Suprapubic skin (tissue), 4 donors: ENCODE measurements at places on chromosomes 13 and 19.

DNA sequence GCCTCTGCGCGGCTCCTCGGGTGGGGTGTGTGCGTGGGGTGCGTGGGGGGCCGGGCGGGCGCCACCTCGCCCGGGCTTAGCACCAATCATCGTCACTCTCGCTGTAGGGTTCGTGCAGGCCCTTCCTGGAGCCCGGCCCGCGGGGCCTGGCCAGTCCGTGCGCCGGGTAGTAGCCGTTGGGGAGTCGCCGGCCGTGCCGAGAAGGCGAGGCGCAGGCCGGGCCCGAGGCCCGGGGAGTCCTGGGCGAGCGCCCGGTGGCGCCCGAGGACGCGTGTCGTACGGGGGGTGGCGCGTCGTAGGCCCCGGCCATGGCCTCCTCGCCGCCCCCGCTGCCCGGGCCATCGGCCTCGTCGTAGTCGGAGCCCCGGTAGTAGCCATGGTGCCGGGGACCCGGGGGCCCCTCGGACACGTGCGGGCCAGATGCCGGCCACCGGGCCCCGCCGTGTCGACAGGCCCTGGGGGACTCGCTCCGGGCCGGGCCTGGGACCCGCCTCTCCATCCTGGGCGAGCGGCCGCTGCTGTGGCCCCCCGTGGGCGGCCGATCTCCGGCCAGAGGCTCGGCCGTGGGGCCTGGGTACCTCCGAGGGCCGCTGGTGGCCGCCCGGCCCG lies 57.1 kb downstream of the IER2 start:
- no peak for DNase-seq

GRCh38 chr19:8453616-8454015 lies 8.8 kb downstream of the HNRNPM start:
- DNase-seq: no peak

- DNase-seq: no peak
Measured at GRCh38 chr13:41244556-41244955, 18.8 kb downstream of the MTRF1 start.

DNA sequence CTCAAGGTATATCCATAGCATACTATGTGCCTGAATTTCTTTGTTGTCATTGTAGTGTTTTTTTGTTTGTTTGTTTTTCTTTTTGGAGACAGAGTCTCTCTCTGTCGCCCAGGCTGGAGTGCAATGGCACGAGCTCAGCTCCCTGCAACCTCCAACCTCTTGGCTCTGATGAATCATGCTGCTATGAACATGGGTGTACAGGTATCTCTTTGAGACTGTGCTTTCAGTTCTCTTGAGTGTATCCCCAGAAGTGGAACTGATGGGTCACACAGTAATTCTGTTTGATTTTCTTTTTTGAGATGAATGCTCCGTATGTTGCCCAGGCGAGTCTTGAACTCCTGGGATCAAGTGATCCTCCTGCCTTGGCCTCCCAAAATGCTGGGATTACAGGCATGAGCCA lies 13.7 kb upstream of the SLC25A42 start:
- DNase-seq: no peak

GRCh38 chr13:45047394-45048310 lies 58.3 kb downstream of the GPALPP1 start:
- peak; percentile 74 for DNase-seq

DNA sequence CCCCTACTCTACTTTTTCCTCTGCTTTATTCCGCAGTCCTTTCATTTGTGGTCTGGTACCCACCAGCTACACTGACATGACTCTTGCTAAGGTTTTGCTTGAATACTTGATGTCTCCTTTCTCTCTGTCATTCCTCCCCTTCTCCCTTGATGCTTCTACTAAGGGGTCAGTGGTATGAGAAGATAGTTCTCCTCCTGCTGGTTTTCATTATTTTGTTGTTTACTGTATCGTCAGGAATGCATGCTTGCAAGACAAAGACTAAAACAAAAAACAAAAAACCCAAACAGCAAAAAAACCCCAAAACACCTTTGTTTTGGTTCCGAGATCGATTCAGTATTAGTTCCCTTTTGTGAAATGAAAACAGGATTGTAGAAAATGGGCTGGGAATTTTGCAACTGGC lies 59.5 kb downstream of the PCCA start:
- no peak for DNase-seq

GRCh38 chr13:99600318-99600717 lies 99.0 kb downstream of the TM9SF2 start:
- DNase-seq: no peak

DNA sequence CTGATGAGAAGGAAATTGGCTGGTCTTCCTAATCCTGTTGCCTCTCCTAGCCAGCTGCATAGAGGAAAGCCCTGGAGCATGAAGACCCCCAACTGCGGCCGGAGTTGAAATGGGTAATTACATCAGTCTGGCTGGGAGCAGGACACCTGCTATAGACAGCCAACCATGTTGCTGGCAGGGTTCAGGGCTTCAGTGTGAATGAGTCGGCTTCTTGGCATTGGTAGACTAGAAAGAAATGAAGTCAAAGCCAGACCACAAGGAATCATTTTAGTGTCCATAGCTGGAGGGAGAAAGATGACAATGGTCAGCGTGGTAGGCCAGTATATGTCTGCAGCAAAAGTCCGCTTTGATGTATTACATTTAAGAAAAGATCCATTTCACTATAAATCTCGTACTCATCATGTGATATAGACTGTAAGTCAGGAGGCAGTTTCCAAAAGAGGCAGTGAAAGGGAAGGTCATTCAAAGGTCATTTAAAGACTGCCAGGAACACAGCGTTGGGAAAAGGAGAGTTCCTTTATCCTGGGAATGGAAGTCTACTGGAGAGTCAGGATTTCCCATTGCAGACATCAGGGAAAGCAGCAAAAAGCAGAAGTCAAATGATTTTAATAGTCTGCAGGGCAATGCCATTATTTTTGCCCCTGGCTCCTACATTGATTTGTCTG lies 262.7 kb downstream of the DNAJC15 start:
- no peak for DNase-seq

DNA sequence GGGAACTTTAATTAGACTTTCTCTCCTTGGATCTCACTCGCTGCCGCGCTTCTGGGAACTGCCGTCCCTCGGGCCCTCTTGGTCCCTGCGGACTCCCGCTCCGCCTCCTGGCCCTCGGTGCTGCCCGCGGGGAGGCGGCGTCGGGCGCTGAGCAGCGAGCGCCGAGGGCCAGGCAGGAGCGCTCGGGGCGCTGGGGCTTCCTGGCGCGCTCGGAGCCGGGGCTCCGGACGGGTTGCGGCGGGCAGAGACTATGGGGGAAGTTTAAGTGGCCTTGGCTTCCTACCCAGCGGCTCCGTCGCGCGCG lies 704 bp downstream of the CHST8 start:
- no peak for DNase-seq

DNA sequence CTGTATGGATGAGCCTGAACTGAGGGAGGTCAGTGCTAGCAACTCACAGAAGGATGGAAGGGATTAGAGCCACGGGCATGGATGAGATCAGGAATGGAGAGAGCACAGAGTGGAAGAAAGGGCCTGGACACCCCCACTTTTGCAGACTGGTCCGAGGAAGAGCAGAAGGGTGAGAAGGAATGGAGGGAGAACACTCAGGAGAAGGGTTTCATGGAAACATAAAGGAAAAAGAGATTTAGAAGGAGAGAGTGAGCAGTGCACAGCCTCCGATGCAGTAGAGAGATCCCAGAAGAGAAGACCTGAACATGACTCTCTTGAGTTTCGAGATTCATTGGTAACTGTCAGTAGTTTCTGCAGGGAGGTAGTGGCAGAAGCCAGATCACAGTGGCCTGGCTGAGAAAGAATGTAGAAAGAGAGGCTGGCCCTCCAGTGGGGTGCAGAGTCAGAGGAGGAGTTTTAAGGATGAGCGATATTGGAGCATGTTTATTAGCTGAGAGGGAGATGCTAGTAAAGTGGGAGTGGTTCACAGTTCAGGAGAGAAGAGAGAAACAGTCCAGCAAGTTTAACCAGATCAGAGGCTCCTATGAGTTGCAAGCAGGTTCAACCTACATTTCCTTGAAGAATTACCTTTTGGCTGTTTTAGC lies 108.9 kb downstream of the ZAR1L start:
- no peak for DNase-seq

DNA sequence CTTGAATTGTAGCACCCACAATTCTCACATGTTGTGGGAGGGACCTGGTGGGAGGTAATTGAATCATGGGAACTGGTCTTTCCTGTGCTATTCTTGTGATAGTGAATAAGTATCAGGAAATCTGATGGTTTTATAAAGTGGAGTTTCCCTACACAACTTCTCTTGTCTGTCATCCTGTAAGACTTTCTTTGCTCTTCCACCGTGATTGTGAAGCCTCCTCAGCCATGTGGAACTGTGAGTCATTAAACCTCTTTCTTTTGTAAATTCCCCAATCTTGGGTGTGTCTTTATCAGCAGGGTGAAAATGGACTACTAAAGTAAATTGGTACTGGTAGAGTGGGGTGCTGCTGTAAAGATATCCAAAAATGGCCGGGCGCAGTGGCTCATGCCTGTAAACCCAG lies 215.6 kb downstream of the LIG4 start:
- no peak for DNase-seq

DNA sequence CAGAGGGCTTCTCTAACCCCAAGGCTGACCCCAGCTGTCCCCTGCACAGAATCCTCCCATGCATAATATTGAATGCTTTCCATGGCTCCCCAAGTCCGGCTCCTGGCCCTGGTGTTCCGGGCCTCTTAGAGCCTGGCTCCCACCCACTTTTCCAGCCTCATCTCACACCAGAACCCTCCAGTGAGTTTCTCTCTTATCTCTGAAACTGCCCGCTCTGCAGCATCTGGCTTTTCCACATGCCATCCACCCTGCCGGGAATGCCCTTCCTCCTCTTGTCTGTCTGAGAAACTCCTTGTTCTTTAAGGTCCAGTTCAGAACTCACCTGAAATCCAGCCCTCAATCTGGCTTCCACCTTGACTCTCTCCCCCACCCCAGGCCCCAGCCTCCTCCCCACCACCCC lies 6.8 kb downstream of the SYNGR4 start:
- DNase-seq: no peak

DNA sequence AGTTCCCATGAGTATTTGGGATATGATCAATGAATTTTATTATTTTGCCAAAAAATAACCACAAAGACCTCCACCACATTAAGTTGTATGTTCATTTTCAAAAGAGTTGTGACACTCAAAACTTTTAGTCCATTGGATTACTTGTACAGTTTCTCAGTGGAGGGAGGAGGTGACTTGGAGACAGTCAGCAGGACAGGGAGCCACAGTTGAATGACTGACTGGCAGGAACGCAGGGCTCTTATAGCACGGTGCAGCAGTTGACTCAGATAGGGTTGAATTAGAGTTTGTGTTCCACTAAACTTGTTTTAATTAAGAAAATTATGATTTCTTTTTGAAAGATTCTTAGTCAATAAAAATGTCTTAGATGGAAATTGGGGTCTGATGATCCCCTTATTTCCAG lies 42.5 kb downstream of the TNFRSF19 start:
- DNase-seq: no peak

GRCh38 chr19:30604657-30605056 lies 232.5 kb downstream of the ZNF536 start:
- no peak for DNase-seq

GRCh38 chr19:56295531-56296455 lies 18.8 kb downstream of the ZSCAN5A start:
- no peak for DNase-seq

DNA sequence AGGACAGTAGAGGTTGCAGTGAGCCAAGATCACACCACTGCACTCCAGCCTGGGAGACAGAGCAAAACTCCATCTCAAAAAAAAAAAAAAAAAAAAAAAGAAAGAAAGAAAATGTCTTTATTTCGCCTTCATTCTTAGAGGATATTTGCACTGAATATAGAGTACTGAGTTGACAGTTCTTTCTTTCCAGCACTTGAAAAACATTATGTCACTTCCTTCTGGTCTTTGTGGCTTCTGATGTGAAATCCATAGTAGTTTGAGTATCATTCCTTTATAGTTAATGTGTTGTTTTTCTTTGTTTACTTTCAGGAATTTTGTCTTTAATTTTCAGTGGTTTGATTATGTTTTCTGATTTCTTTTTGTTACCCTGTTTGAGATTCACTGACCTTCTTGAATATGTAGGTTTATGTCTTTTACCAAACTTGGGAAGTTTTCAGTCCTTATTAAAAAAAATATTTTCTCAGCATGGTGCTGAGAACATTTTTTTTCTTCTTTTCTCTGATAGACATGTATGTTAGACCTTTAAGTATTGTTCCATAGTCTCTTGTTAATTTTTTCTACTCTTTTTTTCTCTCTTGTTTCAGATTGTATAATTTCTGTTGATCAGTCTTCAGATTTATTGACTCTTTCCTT lies 50.1 kb downstream of the PCCA start:
- no peak for DNase-seq

- no peak for DNase-seq
Measured at GRCh38 chr19:53388168-53388567, 6.8 kb upstream of the ZNF765 start.

GRCh38 chr13:41505209-41505835 lies 48.0 kb downstream of the RGCC start:
- DNase-seq: no peak

- DNase-seq: no peak
Measured at GRCh38 chr13:71090990-71091389, 776.0 kb downstream of the DACH1 start.

DNA sequence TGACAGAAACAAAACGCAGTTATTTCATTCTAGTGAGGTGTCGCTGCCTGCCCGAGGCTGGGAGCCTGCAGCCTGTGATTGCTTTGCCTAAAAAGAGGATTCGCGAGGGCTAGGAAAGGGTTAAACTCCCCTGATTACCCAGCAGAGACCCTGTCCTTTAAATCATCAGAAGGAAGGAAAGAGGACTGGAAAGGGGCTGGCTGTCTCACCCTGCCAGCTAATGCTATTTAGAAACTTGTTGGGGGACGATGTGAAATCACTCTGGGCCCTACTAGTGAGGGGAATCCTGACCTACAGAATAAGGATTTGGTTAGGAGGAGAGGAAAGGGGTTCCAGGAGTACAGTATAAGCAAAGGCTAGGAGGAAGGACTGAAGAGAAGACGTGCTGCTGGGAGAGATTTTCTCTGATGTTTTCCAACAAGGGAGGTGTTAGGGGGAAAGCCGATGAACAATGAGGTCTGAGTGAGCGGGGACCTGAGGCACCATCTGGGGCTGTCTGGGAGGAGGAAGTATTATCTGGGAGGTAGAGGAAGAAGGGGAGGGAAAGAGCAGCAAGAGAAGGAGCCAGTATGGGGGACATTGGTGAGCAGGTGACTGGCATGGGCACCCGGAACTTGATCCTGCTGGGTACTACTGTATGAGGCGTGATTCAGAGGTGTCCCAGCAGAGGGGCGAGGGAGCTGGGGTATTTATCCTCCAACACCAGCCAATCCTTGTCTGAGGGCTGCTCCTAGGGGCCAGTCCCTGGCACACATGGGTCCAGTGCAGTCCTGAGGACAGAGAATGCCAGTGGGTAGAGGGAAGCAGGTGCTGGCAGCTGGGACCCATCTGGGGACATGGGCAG lies 55.7 kb upstream of the PTPRS start:
- DNase-seq: no peak

- peak; percentile 88 for DNase-seq
Measured at GRCh38 chr19:8640402-8641004, 10.1 kb downstream of the NFILZ start.

DNA sequence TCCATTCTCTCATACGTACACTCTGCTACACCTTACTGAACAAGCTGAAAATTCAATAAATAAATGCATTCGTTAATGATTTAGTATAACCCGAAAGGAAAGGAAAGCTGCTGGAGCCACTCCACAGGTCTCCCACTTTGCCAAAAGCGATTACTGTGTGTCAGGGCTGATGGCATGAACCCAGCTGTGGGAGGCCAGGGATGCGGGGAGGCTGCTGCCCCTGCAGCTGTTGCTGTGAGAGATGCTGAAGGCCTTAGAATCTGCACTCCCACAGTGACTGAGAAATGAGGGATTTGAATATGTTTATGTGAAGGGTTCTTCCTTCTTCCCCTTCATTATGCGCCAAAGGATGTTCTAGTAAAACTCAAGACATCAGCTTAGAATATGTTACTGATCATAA lies 58.7 kb upstream of the NBEA start:
- no peak for DNase-seq

GRCh38 chr13:62324842-62325241 lies 909.2 kb upstream of the PCDH20 start:
- no peak for DNase-seq
